ENCODE measurements at places on chromosomes 6 and 20. TPM values are rescaled to one million over a fixed set of nuclear protein-coding genes. Genes with fewer than 3 reads are reported as not detected.

BMP5 gene
- 0.49 TPM for total RNA-seq

NNAT gene
- total RNA-seq: not detected

C6orf58 gene
- 0.64 TPM for total RNA-seq

C20orf144 gene
- 0.13 TPM for total RNA-seq

TTLL9 gene
- not detected for total RNA-seq

GABRR2 gene
- 0.67 TPM for total RNA-seq

ANKRD66 gene
- not detected for total RNA-seq

- H3K27me3 ChIP-seq: no peaks in the 10 kb centered on the region
- no peak for DNase-seq
- no peak overlapping the region for H3K4me3 ChIP-seq
Observed at GRCh38 chr20:24780674-24781417, 168.2 kb upstream of the CST7 start.

GRCh38 chr20:53621482-53622246 lies 28.0 kb upstream of the ZNF217 start:
- H3K27me3 ChIP-seq: no peaks in the 10 kb centered on the region
- H3K4me3 ChIP-seq: no peak overlapping the region
- H3K27ac ChIP-seq: peak overlapping the region; percentile 80
- no peaks in the 10 kb centered on the region for H3K36me3 ChIP-seq

DNA sequence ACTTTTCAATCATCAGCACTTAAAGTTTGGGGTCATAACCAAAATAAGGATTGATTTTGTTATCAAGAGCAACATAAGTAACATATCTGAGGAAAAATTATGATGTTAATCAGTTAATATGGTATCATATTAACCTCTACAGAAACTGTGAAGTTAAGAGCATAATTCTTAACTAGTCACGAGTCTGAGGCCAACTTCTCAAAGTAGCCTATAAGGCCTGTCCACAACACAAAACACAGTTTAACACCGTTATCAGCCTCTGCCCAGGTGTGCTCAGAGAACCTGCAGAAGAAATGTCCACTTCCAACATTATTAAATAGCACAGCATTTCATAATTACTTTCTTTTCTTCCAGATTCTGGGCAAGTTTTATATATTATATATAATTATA lies 1.1 kb downstream of the STX7 start:
- H3K36me3 ChIP-seq: no peaks in the 10 kb centered on the region
- peaks cover 6% of the 10 kb centered on the region for H3K4me1 ChIP-seq
- H3K27me3 ChIP-seq: peaks cover 22% of the 10 kb centered on the region
- H3K27ac ChIP-seq: no peak overlapping the region

DNA sequence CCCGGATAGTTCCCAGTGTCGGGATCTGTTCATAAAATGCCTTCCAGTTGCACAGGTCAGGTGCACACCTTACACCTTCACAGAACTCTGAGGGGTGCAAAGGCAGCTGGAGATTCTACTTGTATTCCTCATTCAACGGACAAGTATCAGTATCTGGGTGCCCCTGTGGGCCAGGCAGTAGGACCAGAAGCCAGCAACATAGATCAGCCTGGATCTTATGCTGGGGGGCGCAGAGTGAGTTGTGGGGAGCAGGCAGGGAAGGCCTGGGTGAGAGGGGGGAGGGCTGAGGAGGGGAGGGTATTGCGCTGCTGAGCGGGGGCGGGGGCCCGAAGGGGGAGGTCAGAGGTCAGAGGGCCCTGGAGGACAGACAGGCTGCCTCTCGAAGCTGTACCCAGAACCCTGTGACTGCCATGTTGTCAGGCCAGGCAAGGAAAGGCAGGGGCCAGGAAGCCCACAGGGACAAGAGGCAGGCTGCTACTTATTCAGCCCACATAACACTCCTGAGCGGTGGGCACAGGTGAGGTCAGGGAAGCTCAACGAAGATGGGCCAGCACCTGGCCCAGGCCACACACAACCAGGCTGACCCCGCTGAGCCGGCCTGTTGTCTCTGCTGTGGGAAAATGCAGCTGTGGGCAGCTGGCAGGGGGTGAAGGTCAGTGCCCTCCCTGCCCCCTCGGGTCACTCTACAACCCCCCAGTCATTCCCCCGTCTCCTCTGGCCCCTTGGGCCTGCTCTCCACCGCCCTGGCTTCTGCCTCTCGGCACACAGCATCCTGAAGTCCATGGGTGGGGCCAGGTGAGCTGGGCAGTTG lies 1.1 kb downstream of the OPRL1 start:
- peak overlapping the region; percentile 82 for H3K4me3 ChIP-seq
- H3K27ac ChIP-seq: no peak overlapping the region
- no peak for DNase-seq
- peaks cover 15% of the 10 kb centered on the region for H3K27me3 ChIP-seq

- H3K27me3 ChIP-seq: no peaks in the 10 kb centered on the region
- H3K4me3 ChIP-seq: no peak overlapping the region
- no peaks in the 10 kb centered on the region for H3K4me1 ChIP-seq
- no peak for DNase-seq
- no peaks in the 10 kb centered on the region for H3K36me3 ChIP-seq
Observed at GRCh38 chr6:8993111-8993510, 557.8 kb upstream of the SLC35B3 start.

GRCh38 chr20:48523191-48523995 lies 304.4 kb downstream of the PREX1 start:
- H3K27me3 ChIP-seq: peaks cover 13% of the 10 kb centered on the region
- no peak overlapping the region for H3K4me3 ChIP-seq
- peak; percentile 74 for DNase-seq
- H3K27ac ChIP-seq: no peak overlapping the region
- no peaks in the 10 kb centered on the region for H3K4me1 ChIP-seq

GRCh38 chr6:11384531-11385309 lies 152.3 kb upstream of the NEDD9 start:
- H3K27me3 ChIP-seq: no peaks in the 10 kb centered on the region
- no peaks in the 10 kb centered on the region for H3K4me1 ChIP-seq
- no peaks in the 10 kb centered on the region for H3K36me3 ChIP-seq
- H3K4me3 ChIP-seq: no peak overlapping the region
- no peak for DNase-seq

DNA sequence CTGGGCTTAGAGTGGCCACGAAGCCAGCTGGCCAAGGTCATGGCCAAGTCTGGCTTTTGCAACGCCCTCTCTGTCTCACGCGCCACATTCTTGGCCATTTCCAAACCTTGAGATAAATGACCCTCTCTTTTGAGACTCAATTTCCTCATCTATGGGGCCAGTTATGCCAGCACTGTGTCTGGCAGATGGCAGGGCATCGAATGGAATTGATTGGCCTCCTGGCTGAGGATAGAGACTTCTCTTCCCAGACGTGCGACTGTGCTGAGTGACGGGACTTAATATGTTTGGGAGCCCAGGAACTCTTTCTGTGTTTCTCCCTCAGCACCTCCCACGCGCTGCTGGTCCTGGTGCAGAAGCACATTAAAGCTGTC lies 7.6 kb downstream of the BPIFB2 start:
- H3K27ac ChIP-seq: no peak overlapping the region
- peaks cover 61% of the 10 kb centered on the region for H3K27me3 ChIP-seq
- no peaks in the 10 kb centered on the region for H3K4me1 ChIP-seq
- H3K4me3 ChIP-seq: no peak overlapping the region
